ENCODE measurements at places on chromosomes 1 and 21.

- DNase-seq = no peak
Observed at GRCh38 chr21:31855180-31855579, 17.6 kb upstream of the HUNK start.

- DNase-seq = no peak
Observed at GRCh38 chr1:6183520-6183989, 3.4 kb upstream of the CHD5 start.

- peak; percentile 91 for DNase-seq
Observed at GRCh38 chr1:204108312-204109141, 35.6 kb downstream of the SOX13 start.

DNA sequence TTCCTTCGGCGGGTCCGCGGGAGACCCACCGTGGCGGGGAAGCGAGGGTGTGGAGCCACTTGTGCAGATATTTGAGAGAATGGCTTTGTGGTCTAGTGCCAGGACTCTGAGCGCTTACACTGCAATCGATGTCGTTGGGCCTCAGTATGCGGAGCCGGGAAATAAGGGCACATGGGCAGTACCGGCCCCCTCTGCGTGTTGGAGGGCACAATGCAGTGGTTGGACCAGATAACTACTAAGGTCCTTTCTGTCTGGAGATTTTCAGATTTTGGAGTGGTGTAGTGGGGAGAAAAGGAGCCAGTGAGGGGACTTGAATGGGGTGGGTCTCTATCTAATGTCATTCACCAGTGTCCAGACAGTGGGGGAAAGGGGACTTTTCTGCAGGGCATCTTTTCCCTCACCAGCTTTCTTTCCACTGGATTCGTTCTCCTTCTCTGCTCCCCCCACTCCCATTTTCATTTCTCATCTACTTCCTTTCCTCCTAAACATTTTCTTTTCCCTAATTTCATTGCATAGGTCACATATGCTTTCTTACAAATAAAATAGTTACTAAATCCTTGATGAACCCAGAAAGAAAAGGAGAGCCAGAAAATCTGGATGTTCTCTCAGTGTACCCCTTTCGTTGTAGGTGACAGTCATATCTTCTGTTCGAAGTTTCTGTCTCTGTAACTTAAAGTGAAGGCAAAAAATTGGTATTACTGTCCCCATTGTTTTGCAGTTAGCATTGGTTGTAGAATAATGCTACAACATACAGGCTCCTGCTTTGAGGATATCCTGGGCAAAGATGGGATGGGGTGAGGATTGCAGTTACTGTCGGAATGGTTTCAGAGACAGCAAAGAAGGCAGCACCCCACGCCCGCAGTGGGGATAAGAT is 1.4 kb downstream of the ATF3 start:
- DNase-seq = peak; percentile 75

- no peak for DNase-seq
Observed at GRCh38 chr1:6316240-6317097, 55.6 kb upstream of the GPR153 start.

DNA sequence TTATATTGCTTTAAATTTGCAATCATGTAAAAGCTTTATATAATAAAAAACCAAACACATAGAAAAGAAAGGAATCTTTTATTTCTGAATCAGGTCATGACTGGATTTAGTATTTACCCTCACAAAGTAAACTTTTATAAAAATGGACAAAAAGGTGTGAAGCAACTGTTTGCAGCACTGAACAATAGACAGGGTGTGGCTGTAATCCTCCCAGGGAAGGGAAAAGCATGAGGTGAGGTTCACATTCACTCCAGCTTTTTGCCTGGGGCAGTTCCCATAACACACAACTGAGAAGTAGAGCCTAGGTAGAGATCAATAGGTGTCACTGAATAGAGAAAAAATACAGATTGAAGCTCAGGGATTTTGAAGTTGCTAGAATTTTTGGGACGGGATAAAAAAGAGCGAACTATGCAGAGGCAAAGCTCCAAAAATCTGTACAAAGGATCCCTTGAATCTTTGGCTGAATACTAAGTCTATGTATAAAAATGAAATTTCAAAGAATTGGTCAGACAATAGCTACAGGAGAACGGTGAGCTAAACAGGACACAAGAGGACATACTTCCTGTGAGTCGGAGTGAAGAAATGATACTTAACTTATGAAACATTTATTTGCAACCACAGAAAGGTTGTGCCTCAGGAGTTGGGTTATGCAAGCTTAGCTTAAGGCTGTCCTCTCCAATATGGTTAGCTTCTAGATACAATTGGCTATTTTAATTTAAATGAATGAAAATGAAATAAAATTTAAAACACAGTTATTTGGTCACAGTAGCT is 162.0 kb upstream of the ZP4 start:
- DNase-seq = no peak

GRCh38 chr1:203476216-203476814 is 709 bp downstream of the PRELP start:
- DNase-seq = peak; percentile 50

- no peak for DNase-seq
Observed at GRCh38 chr21:29721221-29721620, 218.6 kb downstream of the GRIK1 start.

GRCh38 chr1:179818260-179818659 is 59.3 kb downstream of the TOR1AIP2 start:
- no peak for DNase-seq

- no peak for DNase-seq
Observed at GRCh38 chr1:172239901-172240300, 180.6 kb upstream of the C1orf105 start.

GRCh38 chr1:160066829-160067745 is 2.9 kb downstream of the KCNJ10 start:
- peak; percentile 84 for DNase-seq

GRCh38 chr21:44955141-44955797 is 15.4 kb downstream of the SLX9 start:
- peak; percentile 75 for DNase-seq

- no peak for DNase-seq
Observed at GRCh38 chr1:155553349-155553748, 9.3 kb downstream of the ASH1L start.

DNA sequence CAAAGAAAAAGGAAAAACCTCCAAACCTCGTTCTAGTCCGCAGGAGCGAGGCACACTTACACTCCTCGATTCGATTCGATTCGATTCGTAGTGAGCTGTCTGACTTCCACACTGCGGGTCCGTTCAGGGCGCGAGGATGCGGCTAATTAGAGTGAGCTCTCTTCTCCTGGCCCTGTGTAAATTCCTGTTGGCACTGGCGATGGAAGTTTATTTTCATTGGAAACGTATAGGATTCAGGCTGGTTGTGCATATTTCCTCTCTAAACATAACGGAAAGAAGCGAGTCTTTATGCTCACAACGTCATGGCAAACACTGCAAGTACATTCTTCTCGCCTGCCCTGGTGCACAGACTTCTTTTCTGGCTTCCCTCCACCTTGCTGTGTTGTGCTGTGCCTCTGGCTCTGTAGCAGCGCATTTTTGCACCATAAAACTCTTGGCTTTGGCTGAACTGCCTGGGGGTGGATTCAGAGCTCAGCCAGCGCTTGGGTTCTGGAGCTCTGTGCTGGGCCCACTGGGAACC is 2.7 kb downstream of the HUNK start:
- peak; percentile 66 for DNase-seq

DNA sequence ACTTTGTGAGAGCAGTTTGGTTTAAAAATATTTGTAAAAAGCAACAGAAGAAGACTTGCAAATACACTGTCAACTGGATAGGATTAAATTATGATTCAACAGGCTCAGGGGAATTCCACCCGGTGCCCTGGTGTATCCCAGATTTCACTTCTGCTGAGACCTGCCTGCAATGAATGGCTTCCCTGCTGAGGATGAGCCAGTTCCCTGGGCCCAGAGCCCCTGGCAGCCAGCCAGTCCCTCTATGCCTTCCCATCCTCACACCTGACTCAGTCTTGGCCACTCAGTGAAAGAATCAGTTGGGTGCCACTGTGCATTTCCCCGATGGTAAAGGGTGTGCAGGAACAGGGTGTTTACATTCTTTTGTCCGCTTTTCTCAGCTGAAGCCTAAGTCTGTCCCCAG is 64.4 kb downstream of the KCTD3 start:
- DNase-seq = no peak

Measured in eye (tissue), 1 donor.